ENCODE measurements at places on chromosomes 13 and 19.

DNA sequence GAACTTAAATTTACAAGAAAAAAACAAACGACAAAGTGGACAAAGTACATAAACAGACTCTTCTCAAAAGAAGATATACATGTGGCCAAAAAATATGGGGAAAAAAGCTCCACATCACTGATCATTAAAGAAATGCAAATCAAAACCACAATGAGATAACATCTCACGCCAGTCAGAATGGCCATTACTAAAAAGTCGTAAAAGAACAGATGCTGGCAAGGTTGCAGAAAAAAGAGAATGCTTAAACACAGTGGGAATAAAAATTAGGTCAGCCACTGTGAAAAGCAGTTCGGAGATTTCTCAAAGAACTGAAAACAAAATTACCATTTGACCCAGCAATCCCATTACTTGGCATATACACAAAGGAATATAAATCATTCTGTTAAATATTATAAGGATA, 132.7 kb downstream of the UGGT2 start:
- no peak for DNase-seq

DNA sequence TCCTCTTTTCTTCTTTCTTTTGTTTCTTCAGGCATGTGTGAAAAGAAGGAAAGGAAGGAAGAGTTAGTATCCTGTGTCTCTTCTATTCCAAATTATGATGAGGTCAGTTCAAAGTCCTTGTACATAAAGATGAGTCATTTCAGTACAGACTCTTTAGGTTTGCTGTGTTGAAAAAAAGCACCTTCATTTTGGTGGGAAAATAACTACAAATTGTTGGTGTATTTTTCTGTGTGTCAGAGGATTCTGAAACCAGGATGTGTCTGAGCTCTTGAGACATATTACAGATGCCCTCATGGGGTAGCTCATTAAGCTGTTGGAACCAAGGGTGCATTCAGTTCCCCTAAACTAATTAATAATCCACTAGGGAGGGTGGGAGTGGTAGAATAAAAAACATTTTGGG, 5.8 kb upstream of the HSPH1 start:
- DNase-seq: no peak

GRCh38 chr13:40495621-40496001, 170.8 kb downstream of the FOXO1 start:
- no peak for DNase-seq

- no peak for DNase-seq
These were observed 2.4 kb upstream of the ZNF616 start for GRCh38 chr19:52142001-52142595.

- no peak for DNase-seq
These were observed 15.1 kb downstream of the CUL4A start for GRCh38 chr13:113224486-113224885.

DNA sequence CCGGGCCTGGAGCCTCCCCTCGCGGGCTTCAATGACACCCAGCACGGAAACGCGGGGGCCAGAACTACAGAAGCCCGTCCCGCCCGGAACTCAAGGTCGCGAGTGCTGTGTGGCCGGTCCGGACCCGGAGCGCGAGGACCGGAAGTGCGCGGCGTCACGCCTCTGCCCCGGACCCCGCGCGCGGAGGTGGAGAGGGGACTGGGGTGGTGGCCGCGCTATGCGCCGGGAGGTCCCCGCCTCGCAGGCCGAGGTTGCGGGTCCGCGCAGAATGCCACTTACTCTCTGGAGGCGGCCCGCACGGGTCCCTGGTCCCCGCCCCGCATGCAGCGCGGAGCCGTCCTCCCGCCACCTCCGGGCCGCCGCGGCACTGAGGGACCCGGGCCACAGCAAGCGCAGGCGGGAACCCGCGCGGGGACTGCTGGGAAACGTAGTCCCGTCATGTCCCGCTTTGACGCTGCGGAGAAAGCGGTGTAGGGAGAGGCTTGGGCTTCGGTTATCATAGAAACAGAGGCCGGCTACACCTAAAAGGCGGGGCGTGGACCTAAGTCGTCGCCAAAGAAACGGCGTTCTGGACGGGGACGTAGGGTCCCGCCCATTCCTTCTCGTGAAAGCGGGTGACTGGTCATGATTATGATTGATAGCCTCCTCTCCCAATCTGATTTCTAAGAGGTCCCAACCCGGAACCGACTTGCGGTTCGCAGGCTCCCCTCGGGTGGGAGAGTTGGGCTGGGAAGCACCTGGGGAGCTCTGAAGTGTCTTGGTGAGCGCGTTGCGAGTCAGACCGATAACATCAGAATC, at the start of gene ZNF837:
Gene ZNF837, minus strand, starts transcription at position 369 of the 798 bp plus-strand sequence. CDS start 11,698 bp downstream, outside the sequence.
- DNase-seq: peak; percentile 96

DNA sequence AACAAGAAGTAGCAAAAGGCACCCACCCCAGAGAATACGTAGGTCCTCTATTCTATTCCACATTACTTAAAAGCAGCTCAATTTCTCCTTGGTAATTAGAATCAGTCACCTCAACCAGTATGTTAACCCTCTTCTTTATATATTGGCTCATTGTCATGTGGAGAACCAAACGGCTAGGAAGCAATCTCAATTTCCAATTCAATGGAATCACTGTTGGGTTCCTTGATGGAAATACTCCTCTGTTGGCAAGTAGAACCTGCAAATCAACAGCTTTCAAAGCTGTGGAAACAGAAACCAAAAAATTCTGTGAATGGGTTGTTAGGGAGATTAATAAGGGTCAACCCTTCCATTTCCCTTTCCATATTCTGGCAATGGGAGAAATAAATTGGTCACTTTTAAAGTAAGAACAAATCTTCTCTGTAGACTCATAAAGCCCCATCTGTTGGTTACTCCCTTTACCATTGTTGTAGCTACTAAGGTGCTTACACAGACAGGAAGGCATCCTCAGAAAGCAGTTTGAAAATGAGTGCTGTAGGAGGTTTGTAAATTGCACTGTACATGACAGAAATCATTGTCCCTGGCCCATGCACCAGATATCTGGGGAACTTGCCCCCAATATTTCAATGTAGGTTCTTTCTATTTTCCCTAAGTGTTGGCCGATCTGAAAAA, 138.6 kb upstream of the UFM1 start:
- DNase-seq: no peak

GRCh38 chr13:99267927-99268326, 9.7 kb upstream of the GPR18 start:
- no peak for DNase-seq

DNA sequence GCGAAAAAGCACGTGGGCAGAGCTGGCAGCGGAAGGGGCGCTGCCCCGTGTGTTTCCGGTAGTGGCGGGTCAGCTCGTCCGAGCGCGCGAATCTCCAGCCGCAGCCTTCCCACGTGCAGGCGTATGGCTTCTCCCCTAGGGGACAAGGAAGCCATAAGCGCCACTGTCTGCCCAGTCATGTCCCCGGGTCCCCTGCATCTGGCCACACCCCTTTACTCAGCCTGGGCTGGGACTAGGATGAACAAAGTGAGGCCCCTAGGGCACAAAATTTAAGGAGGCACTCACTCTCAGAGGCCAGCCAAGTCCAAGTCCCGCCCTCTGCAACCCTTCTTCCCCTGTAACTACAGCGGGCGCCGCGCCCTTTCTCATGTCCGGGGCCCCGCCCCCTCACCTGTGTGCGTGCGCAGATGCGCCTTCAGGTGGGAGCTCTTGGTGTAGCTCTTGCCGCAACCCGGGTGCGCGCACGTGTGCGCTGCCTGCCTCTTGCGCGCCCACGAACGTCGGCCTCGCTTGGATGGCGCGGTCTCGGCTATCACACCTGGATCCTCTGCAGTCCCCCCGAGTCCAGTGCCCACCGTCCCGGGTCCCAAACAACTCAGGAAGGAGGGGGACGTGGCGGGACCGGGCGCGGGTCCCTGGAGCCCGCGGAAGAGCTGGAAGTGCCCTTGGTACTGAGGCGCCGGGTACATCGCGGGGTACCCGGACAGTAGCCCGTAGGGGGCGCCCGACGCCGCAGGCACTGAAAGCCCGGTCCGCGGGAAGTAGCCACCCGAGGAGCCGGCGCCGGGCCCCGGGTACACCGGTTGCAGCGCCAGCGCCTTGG, 1.9 kb downstream of the KLF1 start:
- DNase-seq: peak; percentile 95

GRCh38 chr19:47581605-47582319, 8.8 kb upstream of the ZNF541 start:
- DNase-seq: no peak

GRCh38 chr19:55437410-55437809, 5.7 kb downstream of the SHISA7 start:
- DNase-seq: no peak

Measured in stimulated activated CD4-positive, alpha-beta T cell treated with anti-CD3 and anti-CD28 coated beads, Interleukin-2, amount 100 ng/mL, for 24 hours (primary cell).